ENCODE measurements at places on chromosomes 3 and 15.

GRCh38 chr3:3855056-3855455 lies 55.8 kb downstream of the LRRN1 start:
- DNase-seq, result no peak

- no peak for DNase-seq
These were observed 38.5 kb downstream of the SMAD3 start for GRCh38 chr15:67103869-67104268.

DNA sequence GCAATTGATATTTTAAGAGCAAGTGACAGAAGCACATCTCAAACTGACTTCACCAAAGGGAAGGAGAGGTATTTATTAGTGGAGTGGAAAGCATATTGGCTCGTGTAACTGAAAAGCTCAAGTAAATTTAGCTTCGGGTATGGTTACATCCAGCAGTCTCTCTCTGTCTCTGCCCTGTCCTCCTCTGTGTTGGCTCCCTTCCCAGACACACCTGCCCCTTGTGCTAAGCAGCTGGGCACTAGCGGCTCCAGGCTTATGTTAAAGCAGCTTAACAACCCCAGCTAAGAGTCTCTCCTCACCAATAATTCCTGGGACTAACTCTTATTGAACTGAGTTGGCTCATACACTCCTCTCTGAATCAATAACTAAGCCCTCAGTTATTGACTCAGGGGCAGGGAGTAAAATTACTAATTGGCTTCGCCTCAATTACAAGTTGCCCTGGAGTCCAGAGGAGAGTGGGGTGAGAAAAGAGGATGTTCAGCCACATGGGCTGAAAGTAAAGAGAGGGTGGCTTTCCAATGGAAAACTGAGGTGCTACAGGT lies 12.8 kb upstream of the SH3BP5 start:
- peak; percentile 35 for DNase-seq

- no peak for DNase-seq
These were observed 114.6 kb downstream of the CYP19A1 start for GRCh38 chr15:51223771-51224229.

GRCh38 chr15:86620641-86621349 lies 541.1 kb downstream of the AGBL1 start:
- DNase-seq, result no peak

DNA sequence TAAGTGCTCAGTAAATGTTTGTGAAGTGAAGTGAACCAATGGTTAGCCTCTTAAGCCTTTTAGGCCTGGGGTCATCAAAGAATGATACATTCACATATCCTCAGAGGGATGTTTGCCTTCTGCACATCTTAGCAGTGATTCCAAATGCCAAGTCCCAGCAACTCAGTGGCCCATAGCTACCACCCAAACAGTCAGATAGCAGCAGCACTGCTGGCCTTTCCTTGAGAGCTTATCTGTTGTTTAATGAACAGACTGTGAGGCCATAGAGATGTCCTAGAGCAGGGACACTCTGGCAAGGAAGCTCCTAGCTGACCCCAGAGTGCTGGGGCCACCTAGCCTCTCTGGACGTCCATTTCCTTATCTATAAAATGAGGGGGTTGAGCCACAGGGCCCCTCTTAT lies 86.8 kb downstream of the CYP19A1 start:
- DNase-seq, result no peak

- no peak for DNase-seq
These were observed 60.3 kb downstream of the B3GNT5 start for GRCh38 chr3:183313351-183313750.

DNA sequence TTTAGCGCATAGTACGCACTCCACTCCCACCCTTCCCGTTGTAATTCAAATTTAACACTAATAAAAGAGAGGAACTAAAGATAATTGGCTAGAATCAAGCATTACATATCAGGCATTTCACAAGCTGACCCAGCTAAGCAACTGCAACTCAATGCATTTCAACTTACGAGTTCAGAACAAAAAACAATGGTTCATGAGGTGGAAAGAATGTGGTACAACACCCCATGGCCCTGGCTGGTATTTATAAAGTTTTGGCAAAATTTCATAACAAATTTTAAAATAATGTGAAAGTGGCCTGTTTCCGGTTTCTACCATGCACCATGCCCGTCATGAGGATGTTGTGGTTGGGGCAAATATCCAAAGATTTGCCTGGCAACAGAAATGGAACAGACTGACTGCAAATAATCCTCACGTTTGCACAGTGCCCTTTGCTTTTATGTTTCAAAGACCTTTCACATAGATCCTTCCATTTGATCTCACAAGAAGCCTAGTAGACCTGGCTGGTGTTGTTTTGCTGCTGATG lies 455.3 kb upstream of the NR2F2 start:
- no peak for DNase-seq

DNA sequence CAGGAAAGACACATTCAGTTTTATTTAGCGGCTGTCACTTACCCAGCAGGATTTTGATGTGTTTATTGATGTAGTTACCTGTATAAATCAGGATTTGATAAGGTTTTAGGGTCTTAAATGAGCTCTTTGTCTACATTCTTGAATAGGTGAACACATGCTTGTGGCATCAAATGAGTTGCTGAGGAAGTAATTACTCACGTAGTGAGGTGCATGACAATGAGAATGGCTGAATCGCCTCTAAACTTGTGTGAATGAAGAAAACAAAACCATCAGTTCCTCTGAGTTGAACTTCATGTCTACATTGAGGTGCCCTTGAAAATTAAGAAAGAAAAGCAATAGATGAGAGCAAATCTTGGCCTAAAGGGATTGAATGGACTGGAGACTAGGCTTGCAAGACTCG lies 245.6 kb upstream of the SATB1 start:
- DNase-seq, result no peak

DNA sequence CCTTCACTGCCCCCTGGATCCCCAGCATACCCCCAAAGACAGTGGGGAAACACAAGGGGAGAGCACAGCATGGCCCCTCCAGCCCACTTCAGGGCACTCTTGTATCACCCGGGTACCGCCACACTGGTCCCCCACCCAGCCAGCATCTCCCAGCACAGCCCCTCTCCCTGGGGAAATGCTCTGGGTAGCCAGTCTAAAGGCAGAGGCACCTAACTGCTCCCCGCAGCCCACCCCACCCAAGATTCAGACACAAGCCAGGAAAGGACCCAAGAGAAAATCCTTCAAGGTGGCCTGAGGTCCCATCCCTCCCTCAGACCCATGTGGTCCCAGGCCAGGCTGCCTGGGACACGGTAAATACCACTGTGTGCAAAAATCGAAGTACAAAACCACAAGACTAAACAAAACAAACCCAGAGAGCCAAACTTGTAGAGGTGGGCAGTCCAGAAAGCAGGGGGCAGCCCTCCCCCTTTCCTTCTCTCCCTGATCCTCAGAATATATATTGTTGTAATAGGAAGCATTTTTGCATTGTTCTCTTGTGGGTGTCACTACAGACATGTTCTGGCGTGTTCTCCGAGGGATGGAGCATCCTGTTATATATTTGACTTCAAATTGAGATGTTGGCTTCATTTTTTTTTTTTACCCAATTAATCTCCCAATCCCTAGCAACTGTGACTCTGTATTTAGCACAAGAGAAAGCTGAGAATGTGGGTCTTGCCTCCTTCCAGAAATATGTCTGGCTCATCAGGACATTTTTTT lies 51.7 kb downstream of the GRIP2 start:
- no peak for DNase-seq

DNA sequence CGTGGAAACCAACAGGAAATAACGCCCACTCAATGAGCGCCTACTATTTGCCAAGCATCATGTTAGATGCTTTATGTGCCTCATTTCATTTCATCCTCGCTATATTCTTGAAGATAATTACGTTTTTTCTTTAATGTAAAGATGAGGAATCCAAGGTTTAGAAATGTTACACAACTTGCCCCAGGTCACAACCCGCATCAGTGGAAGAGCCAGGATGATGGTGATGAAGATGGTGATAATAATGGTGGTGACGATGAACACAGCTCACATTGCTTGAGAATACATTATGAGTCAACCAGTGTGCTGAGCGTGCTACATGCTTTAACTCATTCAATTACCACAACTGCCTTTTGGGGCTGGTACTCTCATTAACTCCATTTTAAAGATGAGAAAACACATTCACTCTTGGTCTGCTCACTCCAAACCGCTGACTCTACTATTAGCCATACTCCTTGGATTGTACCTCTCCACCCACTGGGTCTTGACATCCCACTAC lies 21.5 kb upstream of the MYO1E start:
- DNase-seq, result no peak

DNA sequence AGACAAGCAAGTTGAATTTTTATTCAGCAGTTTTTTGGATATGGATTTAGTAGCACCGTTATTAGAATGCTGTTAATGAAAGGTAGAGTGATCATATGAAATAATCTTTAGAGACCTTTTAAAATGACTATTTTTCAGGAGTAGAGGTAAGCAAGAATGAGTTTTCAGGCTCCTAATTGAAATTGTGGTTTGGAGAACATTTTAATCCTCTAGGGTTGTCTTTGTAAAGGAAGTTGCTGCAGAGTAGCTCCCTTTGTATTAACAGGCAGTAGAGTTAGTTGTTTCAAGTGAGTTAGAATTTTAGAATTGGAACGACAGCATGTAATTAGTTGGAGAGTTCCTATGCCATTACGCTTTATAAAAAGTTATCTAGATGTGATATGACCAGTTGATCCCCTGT lies 27.2 kb upstream of the EDEM1 start:
- DNase-seq, result no peak

- no peak for DNase-seq
These were observed 855.4 kb upstream of the ARPP21 start for GRCh38 chr3:34783876-34784275.

DNA sequence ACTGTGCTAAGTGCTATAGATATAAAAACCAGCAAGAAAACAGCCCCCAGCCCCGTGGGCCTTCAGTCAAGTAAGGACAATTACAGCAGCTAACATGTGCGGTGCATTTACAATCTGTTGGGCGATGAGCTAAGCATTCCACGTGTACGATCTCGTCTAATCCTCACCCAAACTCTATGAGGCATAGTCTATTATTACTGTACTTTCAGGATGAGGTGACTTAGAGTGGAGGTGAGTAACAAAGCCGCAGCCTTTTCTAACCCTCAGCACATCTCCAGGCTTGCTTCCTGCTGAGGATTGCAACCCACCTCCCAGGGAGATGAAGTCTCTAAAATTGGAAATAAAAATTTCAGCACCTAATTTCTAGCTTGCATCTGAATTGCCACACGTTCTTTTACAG lies 53.2 kb upstream of the MCF2L2 start:
- no peak for DNase-seq

DNA sequence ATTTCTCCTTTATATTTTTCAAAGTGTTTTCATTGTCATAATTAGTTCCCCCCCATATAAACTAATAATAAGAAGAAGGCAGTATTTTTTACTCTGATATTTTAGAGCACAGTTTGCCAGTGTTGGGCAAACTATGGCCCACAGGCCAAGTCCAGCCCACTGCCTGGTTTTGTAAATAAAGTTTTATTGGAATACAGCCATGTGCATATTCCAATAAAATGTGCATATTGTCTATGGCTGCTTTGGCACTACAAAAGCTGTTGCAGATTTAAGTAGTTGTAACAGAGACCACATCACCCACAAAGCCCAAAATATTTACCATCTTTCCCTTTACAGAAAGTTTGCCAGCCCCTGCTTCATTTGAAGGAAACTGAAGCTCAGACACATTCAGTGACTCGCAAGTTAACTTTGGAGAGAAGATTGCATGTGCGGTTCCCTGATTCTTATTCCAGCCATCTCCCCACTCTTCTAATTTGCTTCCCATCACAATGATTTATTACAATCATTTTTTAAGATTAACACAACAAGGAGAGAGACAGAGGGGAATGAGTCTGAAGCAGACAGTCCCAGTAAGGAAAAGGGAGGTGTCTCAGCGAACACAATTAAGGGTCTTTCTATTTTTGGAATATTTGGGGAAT lies 48.9 kb downstream of the RFTN1 start:
- no peak for DNase-seq

- DNase-seq, result no peak
These were observed 43.0 kb downstream of the FBN1 start for GRCh38 chr15:48602358-48603122.

DNA sequence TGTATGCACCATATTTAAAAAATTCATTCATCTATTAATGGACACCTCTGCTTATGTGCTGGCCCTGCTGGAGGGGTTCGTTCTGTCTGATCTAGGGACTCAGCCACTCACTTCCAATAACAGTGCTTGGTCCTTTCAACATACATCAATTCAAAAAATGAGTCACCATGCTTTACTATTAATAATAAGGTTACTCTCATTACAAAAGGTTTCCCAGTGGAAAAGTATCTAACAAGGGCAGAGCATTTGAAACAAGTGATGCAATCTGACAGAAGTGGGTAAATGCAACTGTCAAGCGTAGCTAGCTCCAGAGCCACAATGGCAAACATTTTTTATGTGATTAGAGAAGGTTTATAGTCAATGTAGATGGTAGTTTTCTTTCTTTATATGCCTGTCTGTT lies 67.9 kb upstream of the TNIK start:
- no peak for DNase-seq

DNA sequence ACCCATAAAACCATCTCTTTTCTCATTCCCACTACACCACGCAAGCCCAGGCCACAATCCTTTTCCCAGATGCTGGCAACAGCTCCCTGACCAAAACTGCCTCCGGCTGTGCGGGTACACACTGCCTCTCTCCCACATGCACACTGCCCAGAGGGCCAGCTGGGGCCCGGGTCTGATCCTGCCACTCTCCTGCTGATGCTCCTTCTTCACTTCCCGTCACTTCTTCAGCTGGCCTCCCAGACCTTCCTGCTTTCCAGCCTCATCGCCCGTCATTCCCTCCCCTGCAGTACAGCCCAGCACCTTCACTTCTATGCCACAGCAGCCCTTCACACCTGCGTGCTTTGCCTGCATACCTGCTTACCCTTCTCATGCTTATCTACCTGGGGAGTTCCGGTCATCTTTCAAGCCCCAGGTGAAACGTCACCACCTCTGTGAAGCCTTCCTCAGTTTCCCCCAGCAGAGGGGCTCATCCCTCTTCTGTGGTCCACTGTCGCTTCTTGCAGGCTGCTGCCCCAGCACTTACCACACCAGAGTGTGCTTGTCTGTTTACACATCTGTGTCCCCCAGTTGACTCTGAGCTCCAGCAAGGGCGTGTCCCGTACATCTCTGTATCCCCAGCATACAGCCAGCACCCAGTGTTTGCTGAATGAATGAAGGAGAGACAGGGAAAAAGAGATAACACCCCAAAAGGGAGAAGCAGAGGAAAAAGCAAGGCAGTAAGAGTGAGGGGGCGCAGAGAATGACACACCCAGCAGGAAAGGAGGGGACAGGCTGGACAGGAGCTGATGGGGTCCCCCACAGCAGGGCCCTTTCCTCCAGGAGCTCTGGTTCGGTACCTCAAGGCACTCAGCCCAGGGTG lies 22.2 kb downstream of the GRAMD2A start:
- no peak for DNase-seq
